Sciatic nerve (tissue), 2 donors: ENCODE measurements at places on chromosomes 2 and 18. TPM values are rescaled to one million over a fixed set of nuclear protein-coding genes. Genes with fewer than 3 reads are reported as not detected.

GRCh38 chr2:234494361-234495250 is 2.3 kb downstream of the ARL4C start:
- DNase-seq = no peak

DNA sequence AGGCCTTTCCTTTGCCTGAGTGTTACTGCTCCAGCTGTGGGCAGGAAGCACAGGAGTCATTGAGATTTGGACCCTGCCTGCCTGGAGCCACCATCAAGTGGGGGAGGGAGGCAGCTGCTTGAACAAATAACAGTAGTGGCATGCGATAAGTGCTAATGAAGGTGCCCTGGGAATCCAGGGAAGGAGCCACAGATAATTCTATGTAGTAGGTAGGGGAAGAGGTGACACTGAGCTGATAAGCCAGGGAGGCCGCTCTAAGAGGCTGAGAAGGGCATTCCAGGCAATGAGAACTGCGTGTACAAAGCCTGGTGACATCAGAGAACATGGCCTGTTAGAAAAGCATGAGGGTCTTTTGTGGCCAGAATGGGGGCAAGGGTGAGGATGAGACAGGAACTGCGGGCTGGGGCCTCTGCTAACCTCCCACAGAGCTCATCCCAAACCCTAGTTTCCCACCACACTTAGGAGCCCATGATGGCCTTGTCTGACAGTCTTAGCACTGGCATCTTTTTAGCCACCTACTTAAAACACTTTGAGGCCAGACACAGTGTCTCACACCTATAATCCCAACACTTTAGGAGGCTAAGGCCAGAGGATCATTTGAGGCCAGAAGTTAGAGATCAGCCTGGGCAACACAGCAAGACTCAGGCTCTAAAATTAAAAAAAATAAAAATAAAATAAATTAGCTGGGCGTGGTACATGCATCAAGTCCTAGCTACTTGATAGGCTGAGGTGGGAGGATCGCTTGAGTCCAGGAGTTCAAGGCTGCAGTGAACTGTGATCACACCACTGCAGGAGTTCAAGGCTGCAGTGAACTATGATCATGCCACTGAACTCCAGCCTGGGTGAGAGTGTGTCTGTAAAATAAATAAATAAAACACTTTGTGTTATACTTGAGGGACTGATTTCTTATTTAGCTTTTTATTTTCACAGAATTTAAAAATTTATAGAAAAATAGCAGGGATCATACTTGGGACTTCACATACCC is 58.9 kb downstream of the TET3 start:
- DNase-seq = no peak

GRCh38 chr18:33802955-33803354 is 224.9 kb downstream of the ASXL3 start:
- DNase-seq = no peak

Gene PLGLB1
- 8.9 TPM for total RNA-seq

Gene LRP2
- 0.89 TPM for total RNA-seq
